ENCODE measurements at places on chromosomes 2 and 18. TPM values are rescaled to one million over a fixed set of nuclear protein-coding genes. Genes with fewer than 3 reads are reported as not detected.

GRCh38 chr18:321865-322467 is 54.1 kb upstream of the THOC1 start:
- no peak for DNase-seq

DNA sequence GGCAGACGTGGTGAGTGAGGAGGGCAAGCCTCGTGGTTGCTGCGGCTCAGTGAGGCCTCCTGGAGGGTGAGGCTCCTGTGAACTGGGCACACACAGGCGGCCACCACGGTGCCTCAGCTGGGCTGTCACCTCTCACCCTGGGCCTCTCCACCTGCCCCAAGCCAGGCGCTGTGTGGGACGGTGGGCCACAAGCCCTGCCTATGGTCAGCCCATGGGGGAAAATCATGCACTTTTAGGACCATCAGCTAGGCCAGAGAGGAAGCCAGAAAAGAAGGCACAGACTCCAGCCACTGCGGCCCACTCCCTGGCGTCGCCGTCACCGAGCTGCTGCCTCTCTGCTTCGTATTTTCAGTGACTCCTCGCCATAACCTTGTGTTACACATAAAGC is 28.5 kb upstream of the HS6ST1 start:
- no peak for DNase-seq

DNA sequence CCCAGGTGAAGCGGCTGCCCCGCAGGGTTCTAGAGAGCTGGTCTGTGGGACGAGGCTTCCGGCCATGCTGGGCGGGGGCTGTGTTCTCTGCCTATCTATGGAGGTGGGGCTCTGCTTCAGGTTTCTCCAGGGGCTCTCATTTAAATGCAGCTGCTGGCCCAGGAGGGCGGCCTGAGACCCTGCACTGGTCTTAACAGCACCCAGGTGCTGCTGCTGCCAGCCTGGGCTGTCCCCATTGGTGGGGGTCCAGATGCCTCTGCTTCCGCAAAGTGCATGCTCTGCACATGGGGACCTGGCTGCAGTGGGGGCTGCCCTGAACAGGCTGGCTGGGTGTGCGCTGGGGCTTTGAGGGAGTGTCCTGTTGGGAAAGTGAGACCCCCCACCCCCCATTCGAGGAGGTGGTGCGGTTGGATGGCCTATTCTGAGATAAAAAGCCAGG is 29.7 kb upstream of the ALLC start:
- DNase-seq: no peak

GRCh38 chr2:216078776-216079175 is 2.8 kb downstream of the PECR start:
- no peak for DNase-seq

DNA sequence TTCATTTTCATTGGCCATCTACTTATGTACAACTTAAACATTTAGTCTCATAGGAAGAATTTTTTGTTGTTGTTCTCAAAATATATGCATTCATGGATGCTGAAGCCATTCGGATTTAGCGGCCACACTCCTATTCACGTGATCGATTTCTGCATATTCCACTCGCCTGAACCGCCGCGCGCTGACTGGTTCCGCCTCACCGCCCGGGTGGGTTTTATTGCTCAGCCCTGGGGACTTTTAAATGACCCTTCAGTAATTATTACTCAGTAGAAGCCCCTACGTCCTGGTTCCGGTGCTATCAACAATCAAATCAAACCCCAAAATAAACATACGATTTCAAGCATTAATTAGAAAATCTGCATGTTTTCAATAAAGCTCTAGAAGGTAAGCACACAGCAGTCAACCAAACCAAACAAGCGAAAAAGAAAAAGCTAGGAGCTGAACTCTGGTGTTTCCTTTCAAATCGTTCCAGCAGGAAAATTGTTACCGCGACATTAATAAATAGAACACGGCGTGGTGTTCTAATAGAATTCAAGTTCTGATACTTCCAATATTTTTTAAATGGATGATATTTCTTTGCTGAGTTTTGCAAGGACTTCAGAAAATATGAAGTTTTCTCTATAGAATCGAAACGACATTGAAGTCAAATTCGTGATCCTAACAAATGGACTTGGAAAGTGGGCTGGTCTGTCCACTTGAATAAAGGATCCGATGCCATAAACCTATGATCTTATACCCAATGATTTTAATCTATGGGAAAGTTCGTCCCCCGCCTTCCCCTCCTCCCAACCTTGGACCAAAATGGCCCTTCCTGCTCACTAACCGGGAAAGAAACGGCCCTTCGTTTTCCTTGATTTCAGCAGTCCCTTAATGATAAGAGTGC is 9.3 kb downstream of the PAX3 start:
- DNase-seq: no peak

- no peak for DNase-seq
Observed at GRCh38 chr2:112004253-112004645, 50.8 kb upstream of the TMEM87B start.

- DNase-seq: no peak
Observed at GRCh38 chr2:223599640-223600380, 2.4 kb downstream of the SCG2 start.

- no peak for DNase-seq
Observed at GRCh38 chr2:226995625-226996041, 159.8 kb downstream of the RHBDD1 start.

GRCh38 chr2:14631406-14632040 is 994 bp upstream of the LRATD1 start:
- DNase-seq: no peak

Gene VIT
- total RNA-seq: not detected

Gene STPG4
- total RNA-seq: 0.47 TPM

Gene ASB1
- 53.3 TPM for total RNA-seq

Gene CCBE1
- total RNA-seq: not detected

Data from naive thymus-derived CD8-positive, alpha-beta T cell (primary cell).